ENCODE measurements at places on chromosomes 13 and 19. TPM values are rescaled to one million over a fixed set of nuclear protein-coding genes. Genes with fewer than 3 reads are reported as not detected.
A peak's percentile ranks its signal among the peaks of the same experiment; 100 is the strongest.

Gene ZNF616
- 7.4 TPM for total RNA-seq

Gene R3HDM4
- total RNA-seq: 31.6 TPM

Gene ZNF729
- total RNA-seq: not detected

Gene ARHGAP45
- total RNA-seq: 0.43 TPM

Gene TCF3
- total RNA-seq: 66.7 TPM

Gene C19orf85
- total RNA-seq: not detected

Gene ZNF575
- total RNA-seq: 0.64 TPM

Gene GPC5
- total RNA-seq: not detected

- DNase-seq: peak; percentile 85
These were observed 4.9 kb upstream of the ZFP36 start for GRCh38 chr19:39401549-39402345.

DNA sequence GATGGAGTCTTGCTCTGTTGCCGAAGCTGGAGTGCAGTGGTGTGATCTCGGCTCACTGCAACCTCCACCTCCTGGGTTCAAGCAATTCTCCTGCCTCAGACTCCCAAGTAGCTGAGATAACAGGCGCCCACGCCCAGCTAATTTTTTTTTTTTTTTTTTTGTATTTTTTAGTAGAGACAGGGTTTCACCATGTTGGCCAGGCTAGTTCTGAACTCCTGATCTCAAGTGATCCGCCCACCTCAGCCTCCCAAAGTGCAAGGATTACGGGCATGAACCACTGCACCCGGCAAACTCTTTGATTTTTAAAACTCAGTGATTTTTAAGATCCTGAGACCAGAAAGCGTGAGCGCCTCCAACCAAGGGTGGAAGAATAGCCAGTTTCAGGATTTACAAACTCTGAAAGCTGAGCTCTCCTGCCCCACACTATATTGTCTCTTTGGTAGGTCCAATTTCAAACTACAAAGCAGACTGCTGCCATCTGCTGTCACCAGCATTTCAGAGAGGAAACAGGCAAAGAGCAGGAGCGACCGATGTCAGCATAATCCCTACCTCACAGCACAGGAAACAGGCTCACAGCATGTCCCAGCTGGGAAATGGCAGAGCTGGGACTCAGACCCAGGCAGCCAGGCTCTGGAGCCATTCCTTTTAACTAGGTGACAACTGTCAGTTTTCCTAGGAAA, 9.2 kb downstream of the NOSIP start:
- DNase-seq: no peak

DNA sequence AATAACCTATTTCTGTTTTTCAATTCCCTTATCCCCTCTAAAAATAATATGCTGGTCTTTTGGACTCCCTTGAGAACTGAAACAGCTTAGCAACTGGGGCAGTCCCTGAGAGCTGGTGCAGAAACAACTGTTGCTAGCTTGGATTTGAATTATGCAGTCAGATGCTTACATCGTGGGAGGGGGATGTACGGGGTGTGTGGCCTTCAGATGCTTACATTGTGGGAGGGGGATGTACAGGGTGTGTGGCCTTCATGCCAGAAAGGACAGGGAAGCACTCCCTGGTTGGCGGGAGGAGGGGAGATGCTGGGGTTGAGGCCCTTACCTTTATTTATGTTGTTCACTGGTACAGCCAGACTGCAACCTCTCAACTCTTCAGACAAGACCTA, 25.6 kb downstream of the LRCH1 start:
- no peak for DNase-seq

GRCh38 chr19:17002455-17002854, 24.2 kb downstream of the CPAMD8 start:
- DNase-seq: no peak

DNA sequence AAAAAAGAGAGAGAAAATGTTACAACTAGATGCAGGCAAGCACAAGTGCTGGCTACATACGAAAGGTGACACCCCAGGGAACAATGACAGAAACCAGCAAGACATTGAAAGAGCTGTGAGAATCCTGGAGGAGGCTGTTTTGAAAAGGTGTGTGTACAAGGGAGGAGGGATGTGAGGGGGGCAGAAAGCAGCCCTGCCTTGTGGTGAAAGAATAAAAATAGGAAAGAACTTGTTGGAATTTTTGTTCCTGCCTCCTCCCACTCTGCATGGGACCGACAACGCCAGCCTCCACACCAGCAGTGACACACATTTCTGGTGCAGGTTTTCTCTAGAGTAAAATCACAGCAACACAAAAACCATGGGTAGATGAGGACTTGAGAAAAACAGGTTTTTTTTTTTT, 1258.6 kb downstream of the PCDH9 start:
- no peak for DNase-seq

- no peak for DNase-seq
These were observed 7.0 kb downstream of the LPAR6 start for GRCh38 chr13:48405875-48406274.

DNA sequence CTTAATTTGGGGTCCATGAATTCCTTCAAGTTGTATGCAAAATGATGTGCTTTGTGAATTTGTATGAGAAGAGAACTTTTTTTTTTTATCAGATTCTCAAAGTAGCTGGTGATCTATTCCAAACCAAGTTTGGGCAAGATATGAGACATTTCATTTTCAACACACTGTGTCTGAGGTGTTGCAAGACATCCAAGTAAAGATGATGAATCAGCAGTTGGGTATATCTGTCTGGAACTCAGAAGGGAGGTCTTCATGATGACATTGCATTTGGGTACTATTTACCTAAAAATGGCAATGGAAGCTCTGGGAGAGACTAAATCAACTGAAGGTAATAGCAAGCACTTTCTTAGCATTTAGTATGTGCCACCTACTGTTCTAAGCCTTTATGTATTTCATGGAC, 2.8 kb downstream of the FAM124A start:
- peak; percentile 36 for DNase-seq

GRCh38 chr19:38707512-38708114, 36.7 kb downstream of the CAPN12 start:
- no peak for DNase-seq

- no peak for DNase-seq
These were observed 80.7 kb upstream of the OLFM4 start for GRCh38 chr13:52947921-52948373.

DNA sequence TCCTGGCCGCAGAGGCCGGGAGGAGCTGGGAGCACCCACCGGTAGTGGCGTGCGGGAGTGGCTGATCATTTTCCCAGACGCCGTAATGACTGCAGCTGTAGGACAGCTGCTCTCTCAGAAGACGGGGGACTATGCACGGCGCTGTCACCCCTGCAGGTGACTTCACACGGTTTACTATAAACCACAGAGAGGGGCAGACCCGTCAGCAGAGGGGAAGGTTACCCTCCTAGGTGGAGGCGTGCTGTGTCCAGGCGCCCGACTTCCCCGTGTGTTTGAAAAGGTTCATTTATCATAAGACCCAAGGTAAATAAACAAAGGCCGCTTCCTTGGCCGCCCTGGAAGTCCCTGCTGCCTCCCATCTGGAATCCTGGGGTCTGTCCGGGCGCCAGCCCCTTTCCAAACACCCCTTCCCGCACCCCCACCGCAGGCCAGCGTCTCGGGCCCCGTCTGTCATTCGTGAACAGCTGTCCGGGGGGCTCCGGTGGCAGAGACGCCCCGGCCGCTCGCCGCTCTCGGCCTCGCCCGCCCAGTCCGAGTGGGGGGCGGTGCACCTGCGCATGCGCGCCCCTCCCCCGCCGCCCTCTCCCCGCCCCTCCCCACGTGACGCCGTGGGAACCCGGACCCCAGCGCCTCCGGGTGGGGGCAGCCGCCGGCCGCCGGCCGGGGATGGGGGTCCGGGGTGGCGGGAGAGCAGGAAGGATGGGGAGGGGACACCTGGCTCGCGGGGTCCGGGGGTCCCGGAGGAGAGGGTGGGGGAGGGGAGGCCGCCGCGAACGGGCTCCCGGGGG, 915 bp downstream of the SHC2 start:
- peak; percentile 62 for DNase-seq

DNA sequence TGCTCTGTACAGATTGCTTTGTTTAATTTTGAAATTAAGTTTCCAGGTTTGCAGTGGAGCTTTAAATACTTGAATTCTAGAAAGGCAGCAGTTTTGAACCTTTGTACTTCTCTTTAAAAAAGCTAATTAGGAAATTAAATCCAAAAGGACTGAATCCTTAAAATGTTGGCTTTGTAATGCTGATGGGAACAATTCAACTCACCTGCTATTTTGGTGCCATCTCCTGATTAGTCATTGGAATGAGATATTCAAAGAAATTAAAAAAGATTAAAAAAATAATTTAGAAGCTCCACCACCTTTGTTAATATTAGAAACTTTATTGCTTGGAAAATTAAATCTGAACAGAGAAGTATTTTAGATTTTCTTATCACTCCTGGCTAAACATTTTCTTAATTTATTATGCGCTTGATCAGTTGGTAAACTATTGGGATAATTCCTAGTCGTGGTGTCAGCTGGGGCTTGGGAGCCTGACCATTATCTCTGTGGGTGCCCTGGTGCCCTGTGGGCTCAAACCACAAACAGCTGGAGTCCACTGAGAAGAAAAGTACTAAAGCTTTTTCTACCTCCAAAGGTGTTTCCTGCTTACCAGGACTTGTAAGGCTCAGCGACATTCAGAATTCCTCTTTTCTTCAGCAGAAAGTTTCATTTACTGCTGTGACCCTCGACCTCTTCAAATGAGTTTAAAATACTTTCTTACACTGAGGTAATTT, 540.4 kb downstream of the DIAPH3 start:
- no peak for DNase-seq

- no peak for DNase-seq
These were observed 306.9 kb downstream of the KLF5 start for GRCh38 chr13:73365681-73366080.

- no peak for DNase-seq
These were observed 1364.0 kb downstream of the PCDH9 start for GRCh38 chr13:65866138-65866537.

- DNase-seq: no peak
These were observed 1.2 kb downstream of the RAB11B start for GRCh38 chr19:8391198-8392016.

DNA sequence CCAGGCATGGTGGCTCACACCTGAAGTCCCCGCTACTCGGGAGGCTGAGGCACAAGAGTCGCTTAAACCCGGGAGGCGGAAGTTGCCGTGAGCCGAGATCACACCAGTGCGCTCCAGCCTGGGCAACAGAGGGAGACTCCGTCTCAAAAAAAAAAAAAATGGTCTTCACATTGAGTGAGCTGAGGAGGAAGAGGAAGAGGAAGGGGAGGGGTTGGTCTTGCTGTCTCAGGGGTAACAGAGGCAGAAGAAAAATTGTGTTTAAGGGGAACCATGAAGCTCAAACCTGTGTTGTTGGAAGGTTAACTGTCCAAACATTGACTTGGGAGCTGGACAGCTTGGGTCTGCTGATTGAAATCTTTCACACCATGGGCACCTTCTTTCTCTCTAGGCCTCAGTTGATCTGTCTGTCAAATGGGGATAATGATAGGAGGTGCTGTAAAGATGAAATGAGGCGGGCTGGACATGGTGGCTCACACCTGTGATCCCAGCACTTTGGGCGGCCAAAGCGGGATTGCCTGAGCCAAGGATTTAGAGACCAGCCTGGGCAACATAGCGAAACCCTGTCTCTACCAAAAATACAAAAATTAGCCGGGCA, 9.8 kb upstream of the SLC44A2 start:
- no peak for DNase-seq

DNA sequence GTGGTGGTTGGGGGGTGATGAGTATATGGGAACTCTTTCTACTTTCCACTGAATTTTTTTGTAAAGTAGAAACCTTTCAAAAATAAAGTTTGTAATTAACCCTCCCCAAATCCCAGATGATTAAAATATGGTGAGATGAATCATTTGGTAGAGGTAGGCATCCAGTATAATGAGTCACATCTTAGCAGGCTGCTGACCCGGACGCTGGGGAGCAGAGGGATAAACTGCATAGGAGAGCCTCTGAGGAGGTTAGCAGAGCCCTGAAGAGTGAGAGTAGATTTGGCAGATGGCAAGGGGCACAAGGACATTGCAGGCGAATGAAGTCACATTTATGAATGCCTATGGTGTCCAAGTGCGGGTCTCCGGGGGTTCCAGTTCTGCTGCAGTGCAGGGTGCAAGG, 293.8 kb downstream of the FGF9 start:
- no peak for DNase-seq

GRCh38 chr19:1105873-1106840, 2.4 kb downstream of the GPX4 start:
- DNase-seq: no peak

GRCh38 chr13:102914339-102914930, 68.6 kb downstream of the ERCC5 start:
- DNase-seq: no peak

GRCh38 chr19:54707962-54708361, 16.3 kb upstream of the KIR3DL3 start:
- DNase-seq: no peak

DNA sequence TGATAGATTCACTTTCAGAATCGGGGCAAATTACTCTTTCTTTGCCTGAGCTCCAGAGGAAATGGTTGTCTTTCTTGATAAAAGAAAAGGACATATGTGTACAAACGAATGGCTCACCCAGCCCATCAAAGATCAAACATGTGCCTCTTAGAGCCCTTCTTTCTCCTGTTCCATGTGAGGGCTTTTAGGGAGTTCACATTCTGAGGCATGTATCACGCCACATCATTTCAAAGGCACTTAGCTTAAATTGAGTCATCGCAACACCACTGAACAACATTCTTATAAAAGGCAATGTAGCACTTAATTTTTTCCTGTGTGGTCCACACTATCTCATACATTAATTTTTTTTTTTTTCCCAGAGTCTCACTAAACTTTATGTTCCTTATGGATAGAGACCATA, 521.0 kb downstream of the SUCLA2 start:
- peak; percentile 77 for DNase-seq

DNA sequence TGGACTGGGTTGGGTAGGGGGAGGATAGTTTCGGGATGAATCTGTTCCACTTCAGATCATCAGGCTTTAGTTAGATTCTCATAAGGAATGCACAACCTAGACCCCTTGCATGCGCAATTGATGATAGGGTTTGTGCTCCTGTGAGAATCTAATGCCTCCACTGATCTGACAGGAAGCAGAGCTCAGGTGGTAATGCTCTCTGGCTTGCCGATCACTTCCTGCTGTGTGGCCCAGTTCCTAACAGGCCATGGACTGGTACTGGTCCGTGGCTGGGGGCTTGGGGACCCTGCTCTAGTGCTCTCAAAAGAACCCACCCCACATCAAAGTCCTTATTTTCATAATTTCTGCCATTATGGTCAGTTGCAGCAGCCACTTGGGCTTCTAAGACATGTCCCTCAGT, 30.1 kb downstream of the DNAJC3 start:
- no peak for DNase-seq

GRCh38 chr19:49809160-49809940, 3.7 kb downstream of the FUZ start:
- no peak for DNase-seq
